ENCODE measurements at places on chromosomes 3 and 15.

DNA sequence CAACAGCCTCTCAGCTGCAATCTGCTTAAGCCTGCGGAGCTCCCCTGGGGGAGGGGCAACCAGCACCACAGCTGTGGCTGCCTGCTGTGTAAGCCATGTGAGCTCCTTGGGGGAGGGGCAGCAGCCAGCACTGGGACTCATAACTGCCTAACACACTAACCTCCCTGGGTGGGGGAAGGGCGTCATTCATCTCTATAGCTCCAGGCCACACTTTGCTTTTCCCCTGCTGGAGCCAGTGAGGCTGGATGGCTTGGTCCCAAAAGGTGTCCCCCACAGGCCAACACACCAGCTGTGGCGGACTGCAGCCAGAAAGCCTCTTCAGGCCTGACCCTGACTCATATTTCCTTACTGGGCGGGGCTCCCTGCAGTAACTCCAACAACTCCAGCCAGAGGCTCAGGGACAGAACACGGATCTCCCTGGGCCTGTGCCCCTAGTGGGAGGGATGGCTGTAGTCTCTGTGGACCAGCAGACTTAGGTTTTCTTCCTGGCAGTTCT is 129.8 kb downstream of the PPM1L start:
- no peak for DNase-seq

DNA sequence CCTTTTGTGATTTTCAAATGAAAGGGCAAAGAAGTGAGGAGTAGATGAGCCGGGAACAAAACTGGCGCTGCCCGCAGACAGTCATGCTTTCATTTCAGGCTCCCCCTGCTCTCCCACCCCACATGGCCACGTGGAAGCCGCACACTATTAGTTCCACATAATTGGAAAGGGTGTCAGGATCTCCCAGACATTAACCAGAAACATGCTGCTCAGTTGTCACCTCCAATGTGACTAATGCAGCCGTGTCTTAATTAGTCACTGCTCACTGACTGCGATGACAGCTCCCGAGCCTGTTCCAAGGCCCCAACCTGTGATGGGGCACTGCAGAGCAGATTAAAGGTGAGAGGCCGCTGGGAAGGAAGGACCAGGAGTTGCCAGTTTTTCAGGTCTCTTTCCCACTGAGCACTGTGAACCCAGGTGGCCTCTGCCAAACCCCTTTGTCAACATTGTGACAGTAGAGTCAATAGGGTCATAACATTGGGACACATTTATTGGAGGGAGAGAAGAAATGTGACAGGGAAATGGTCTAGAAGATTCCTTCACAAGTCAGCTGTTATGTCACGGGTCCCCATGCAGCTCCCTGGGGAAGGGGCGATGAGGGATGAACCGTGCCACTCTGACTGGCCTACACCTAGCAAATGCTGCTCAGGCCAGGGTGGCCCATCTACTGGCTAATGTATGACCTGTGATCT is 38.6 kb upstream of the SFMBT1 start:
- DNase-seq: no peak

GRCh38 chr15:71231758-71232157 is 116.5 kb downstream of the THSD4 start:
- no peak for DNase-seq

DNA sequence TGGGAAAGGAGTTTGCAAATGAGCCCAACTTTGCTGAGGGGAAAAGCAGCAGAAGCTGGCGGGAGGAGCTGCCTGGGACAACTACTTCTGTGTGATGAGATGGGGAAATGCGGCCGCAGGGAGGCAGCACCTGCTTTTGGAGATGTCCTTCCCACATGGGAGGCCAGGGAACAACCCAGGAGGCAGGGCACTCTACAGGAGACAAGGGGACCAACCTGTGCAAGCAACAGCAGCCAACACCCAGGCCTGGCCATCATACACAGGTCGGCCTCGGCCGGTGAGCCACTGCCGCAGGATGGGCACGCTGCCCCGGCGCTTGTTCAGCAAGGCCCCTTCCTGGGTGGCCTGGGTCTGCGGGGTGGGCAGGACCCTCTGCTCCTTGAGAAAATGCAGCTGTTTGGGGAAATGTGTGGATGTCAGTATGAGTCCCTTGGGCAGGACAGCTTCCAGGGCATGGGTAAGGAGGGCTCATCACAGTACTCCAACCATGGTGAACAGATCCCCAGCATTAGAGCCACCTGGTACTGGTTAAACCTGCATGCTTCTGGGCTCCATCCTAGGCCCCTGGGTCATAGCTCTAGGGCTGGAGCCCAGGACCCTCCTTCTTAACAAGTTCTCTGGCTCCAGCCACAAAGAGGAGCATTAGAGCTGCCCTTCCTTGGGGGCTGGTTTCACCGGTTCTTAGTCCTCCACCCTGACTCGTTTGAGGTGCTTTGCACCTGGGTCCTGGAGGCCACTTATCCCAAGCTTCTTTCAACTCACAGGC is 11.6 kb downstream of the EPB42 start:
- no peak for DNase-seq

DNA sequence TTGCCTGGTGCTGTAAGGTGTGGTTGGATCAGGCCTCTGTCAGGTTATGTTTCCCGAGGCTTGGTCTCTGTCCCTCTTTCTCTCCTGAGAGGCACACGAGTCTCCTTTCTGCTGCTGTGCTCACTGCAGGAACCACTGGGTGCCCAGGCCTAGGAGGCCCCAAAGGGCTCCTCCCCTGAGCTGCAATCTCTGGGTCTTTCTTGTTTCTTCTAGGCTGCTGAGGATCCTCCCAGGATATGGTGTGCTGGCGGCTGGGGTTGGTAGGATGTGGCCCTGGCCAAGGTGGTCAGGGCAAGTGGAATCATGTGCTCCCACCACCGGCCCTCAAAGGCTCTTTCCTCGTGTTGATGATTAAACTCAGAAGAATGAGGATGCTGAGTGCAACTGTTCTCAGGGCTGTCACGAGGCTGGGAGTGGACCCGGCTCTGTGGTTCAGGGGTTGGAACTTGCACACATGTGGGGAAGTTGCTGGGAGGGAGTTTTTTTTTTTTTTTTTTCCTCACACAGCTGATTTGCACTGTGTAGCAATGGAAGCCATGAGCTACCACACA is 43.6 kb upstream of the CTSH start:
- peak; percentile 96 for DNase-seq

DNA sequence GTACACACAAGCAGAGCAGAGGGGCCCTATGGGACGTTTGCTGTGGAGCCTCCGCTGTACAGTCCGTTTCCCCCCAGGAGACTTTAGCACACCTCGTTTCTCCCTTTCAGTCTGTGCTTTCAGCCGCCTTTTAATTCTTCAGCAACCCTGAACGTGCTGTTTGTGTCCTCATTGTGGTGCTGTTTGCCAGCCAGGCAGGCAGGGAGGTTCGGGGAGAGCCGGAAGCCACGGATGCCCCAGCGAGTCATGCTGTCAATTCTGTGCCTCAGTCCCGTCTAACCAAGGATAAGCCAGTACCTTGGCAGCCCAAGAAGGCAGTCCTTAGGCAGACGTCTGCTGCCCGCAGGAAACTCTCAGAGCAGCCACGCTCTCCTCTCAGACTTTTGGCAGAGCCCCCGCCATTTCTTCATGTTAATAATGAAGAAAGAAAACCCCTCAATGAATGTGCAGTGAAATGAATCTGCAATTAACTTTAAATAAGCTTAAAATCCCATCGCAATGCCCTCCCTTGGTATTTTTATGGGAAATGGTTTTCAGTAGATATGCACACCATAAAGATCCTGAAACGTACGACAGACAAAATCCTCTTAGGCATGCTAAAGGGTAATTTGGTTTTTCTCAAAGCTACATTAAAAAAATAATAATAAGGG is 158.6 kb downstream of the UACA start:
- no peak for DNase-seq

DNA sequence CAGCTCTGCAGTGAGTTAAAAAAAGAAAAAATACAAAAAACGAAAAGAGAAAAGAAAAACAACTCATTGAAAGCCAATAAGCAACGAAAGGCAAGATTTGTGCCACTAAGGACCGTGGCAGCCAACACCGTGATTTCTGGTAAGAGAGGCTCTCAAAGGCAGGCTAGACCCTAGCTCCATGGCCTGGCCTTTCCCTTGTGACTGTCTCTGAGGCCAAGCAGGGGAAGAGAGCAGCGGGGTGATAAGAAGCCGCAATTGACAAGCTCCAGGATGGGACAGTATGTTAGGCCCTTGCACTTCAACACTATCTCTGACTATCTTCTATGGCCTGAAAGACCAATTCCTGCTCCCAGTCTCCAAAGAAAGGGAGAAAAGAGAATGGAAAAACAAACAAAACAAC is 12.4 kb downstream of the APOD start:
- no peak for DNase-seq

DNA sequence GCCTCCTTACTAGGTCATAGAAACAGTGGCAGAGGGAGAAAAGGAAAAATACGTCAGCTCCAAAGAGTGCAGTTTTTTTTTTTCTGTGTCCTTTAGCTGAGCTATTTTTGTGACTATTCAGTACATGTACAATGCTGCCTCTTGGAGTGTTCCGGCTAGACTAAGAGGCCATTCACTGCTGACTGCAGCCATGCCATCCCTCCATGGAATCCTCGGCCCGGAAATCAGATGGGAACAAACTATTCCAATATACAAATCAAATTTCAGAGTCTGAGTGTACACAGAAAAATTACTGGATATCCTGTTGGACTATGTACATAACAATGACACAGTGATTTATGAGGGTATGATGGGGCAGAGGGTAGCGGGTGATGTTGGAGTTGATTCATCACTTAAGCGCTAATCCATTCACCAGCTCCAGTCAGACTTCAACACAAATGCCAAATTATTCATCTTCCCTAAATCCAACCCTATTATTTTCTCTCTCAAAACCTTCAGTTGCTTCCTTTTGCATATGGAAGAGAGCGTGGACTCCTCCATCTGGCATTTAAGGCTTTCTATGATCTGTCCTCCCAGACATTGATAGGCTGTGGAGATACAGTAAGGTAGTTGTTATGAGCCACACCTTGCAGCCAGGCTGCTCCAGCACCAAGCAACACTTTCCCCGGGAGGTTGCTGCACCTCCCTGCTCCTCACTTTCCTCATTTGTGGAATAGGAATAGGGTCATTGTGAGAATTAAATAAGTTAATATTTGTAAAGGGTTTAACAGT is 109.1 kb downstream of the LPP start:
- DNase-seq: no peak
